Stimulated activated CD8-positive, alpha-beta memory T cell treated with anti-CD3 and anti-CD28 coated beads, Interleukin-7, amount 100 ng/mL, for 1 hour (primary cell): ENCODE measurements at places on chromosomes 13 and 19.

- DNase-seq: no peak
Observed at GRCh38 chr19:20472854-20473253, 92.7 kb downstream of the ZNF737 start.

- DNase-seq: no peak
Observed at GRCh38 chr13:96796091-96796633, 198.1 kb downstream of the OXGR1 start.

- DNase-seq: no peak
Observed at GRCh38 chr13:113784645-113785024, 25.6 kb downstream of the TMEM255B start.

- no peak for DNase-seq
Observed at GRCh38 chr19:29088761-29089160, 124.2 kb downstream of the UQCRFS1 start.

- DNase-seq: no peak
Observed at GRCh38 chr19:33665776-33666595, 44.2 kb downstream of the CHST8 start.

GRCh38 chr13:39941236-39941635 is 285.8 kb downstream of the COG6 start:
- no peak for DNase-seq

DNA sequence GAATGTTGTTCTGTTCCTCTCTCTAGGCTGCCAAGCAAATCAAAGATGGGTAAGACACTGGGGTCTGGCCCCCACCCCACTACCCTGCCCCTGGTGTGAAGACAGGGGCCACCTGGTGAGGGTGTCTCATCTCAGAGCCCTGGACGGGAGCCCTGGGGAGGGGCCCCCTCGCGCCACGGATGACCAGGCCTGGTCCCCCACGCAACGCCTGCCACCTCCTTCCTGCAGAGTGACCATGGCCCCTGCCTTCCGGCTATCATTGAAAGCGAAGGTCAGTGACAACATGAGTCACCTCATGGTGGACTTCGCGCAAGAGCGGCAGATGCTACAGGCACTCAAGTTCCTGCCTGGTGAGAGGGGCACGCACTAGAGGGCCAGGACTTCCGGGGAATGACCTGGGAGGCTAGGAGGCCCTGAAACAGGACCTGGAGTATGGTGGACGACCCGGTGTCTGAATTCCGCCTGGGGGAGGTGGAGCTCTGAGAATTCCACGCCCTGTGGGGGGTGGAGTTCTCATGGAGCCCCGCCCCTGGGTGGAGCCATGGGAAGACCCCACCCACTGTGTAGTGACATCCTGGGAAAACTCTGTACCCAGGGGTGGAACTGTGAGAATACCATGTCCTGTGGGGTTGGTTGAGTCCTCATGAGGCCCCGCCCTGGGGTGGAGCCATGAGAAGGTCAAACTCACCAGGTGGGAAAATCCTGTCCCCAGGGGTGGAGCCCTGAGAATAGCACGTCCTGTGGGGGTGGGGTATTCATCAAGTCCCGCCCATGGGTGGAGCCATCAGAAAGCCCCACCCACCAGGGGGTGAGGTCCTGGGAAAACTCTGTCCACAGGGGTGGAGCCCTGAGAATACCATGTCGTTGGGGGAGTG is 6.1 kb downstream of the FSD1 start:
- DNase-seq: no peak

GRCh38 chr13:25179011-25179410 is 6.9 kb upstream of the AMER2 start:
- no peak for DNase-seq

- DNase-seq: no peak
Observed at GRCh38 chr13:97225533-97225932, 3.4 kb downstream of the MBNL2 start.

DNA sequence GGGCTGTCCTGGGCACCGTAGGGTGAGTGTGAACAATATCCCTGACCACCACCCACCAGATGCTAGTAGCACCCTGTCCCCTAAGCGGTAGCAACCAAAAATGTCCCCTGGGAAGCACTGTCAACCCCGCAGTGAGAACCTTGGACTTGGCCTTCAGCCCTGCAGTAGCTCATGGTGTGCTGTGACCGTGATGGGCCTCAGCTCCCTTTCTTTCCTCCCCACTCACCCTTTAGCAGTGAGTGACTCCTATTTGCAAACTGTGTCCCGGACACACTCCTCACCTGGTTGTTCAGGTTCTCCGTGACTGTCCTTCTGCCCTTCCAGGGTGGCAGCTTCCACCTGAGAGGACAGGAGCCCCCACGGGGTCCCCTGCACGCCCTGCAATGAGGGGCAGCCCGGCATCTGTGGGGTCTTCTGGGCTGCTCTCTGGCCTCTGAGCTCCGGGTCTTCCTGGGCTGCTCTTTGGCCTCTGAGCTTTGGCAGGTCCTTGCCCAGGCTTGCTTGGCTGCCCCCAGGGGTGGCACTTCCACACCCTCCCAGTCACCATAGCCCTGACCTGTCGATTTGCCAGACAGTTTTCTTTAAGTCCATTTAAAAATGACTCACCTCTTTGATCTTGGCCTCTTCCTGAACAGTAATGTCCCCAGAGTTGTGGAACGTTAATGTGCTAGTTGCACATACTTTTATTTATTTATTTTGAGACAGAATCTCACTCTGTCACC is 3.8 kb downstream of the KDM4B start:
- DNase-seq: no peak

- no peak for DNase-seq
Observed at GRCh38 chr13:30829833-30830637, 76.0 kb upstream of the MEDAG start.

GRCh38 chr19:21109116-21109515 is 27.1 kb downstream of the ZNF714 start:
- no peak for DNase-seq

DNA sequence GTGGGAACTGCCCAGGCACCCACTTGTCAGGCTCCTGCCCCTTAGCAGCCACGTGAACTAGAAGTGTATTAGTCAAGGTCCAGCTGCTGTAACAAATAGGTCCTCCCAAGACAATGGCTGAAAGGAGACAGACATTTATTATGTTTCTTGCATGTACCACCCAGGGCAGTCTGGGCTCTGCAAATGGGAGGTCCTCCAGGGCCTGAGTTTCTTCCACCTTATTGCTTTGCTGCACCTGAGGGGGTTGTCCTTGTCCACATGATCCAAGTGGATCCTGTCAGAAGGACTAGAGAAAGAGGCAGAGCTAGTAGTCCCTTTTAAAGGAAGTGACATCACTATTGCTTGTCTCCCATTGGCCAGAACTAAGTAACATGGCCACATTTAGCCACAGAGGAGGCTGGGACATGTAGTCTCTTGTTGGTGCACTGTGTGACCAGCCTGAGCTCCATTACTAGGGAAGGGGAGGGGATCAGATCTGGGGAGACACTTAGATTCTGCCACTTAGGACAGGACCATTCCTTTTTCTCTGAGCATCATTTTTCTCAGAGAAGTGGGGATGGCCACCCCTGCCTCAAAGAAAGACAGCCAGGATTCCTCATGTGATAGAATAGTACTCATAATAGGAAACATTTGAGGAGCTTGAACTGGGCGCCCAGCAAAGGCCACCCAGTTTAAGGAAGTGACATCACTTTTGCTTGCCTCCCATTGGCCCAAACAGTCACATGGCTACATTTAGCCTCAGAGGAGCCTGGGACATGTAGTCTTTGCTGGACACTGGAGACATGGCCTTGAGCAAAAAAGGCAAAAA is 15.1 kb downstream of the CC2D1A start:
- no peak for DNase-seq

DNA sequence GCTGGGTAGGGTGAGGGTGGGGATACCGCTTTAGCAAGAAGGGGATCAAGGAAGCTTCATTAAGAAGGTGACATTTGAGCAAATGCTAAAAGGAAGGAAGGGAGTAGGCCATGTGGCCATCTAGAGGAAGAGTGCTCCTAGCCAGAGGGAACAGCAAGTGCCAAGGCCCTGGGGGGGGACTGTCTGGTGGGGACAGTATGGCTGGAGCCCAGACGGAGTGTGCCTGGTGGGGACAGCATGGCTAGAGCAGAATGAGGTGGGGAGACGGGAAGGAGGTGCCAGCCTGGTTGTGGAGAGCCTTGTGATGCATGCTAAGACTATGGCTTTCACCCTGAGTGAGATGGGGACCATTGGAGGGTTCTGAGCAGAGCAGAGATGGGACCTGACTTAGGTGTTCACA is 2.1 kb upstream of the TGFB1 start:
- DNase-seq: no peak

- DNase-seq: no peak
Observed at GRCh38 chr13:108313382-108313781, 43.9 kb downstream of the TNFSF13B start.
